Suprapubic skin (tissue), 4 donors: ENCODE measurements at places on chromosomes 4 and X. TPM values are rescaled to one million over a fixed set of nuclear protein-coding genes. Genes with fewer than 3 reads are reported as not detected.

The ENPEP gene
- total RNA-seq, result 1.0 TPM

The RNF212 gene
- 5.4 TPM for total RNA-seq

The NDST3 gene
- total RNA-seq, result not detected

The ASB5 gene
- not detected for total RNA-seq

DNA sequence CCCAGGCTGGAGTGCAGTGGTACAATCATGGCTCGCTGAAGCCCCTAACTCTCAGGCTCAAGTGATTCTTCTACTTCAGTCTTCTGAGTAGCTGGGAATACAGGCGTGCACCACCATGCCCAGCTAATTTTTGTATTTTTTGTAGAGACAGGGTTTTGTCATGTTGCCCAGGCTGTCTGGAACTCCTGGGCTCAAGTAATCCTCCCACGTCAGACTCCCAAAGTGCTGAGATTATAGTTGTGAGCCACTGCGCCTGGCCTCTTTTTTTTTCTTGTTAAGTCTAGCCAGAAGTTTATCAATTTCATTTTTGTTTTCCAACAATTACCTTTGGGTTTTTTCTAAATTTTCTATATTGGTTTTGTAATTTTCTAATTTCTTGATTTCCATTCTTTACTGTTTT, 100.6 kb downstream of the GC start:
- no peaks in the 10 kb centered on the region for H3K36me3 ChIP-seq
- no peak overlapping the region for H3K4me3 ChIP-seq
- H3K4me1 ChIP-seq, result no peaks in the 10 kb centered on the region

- H3K4me3 ChIP-seq, result no peak overlapping the region
- H3K27me3 ChIP-seq, result no peaks in the 10 kb centered on the region
- H3K4me1 ChIP-seq, result peaks cover 21% of the 10 kb centered on the region
Observed at GRCh38 chr4:38278255-38278654, 318.1 kb downstream of the PTTG2 start.

DNA sequence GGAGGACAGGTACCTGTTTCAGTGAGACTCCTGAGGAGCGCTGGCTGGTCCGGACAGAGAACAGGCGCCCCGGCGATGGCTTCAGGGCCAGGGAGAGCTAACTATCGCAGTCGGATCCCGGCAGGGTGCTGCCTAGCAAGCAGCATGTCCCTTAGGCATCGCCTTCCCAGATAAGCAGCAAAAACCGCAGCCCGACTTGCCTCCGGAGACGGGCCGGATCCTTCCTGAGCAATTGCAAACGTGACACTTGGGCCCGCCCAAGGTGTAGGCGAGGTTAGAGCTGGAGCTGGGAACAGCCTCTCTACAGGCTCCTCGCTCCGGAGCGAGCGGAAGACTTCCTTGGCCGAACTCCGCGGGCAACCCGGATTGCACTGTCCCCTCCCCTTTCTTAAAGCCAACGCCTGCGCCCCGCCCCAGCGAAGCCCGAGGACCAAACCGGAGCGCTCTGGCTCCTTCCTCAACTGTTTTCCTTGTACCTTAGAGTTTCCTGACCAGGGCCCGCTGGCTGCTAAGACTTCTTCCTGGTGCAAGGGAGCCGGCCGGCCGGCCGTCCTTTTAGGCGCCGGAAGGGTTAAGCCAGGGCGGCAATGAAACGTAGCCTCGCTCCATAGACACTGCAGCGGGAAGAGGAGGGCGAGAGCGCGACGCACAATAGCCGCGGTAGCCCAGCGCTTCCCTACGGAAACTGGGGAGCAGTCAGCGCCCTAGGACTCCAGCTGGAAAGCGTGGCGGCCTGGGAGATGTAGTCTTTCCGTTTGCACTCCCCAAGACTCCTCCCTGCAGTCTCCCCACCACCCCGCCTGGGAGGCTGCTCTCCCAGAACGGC, at the start of gene OPHN1:
OPHN1 (minus strand) TSS at position 341 of the 826 bp plus-strand sequence. CDS start 475 bp downstream, outside the sequence.
- H3K4me1 ChIP-seq, result peaks cover 8% of the 10 kb centered on the region
- H3K4me3 ChIP-seq, result peak within 1 kb of the TSS; percentile 65
- H3K27me3 ChIP-seq, result no peaks in the 10 kb centered on the region
- peak within 1 kb of the TSS; percentile 87 for H3K27ac ChIP-seq
- peak; percentile 84 for DNase-seq

- no peaks in the 10 kb centered on the region for H3K4me1 ChIP-seq
- DNase-seq, result no peak
- no peaks in the 10 kb centered on the region for H3K36me3 ChIP-seq
- no peaks in the 10 kb centered on the region for H3K27me3 ChIP-seq
Observed at GRCh38 chr4:181599134-181599533, 644.1 kb upstream of the TENM3 start.
